ENCODE measurements at places on chromosomes 11 and 22.
A peak's percentile ranks its signal among the peaks of the same experiment; 100 is the strongest.

DNA sequence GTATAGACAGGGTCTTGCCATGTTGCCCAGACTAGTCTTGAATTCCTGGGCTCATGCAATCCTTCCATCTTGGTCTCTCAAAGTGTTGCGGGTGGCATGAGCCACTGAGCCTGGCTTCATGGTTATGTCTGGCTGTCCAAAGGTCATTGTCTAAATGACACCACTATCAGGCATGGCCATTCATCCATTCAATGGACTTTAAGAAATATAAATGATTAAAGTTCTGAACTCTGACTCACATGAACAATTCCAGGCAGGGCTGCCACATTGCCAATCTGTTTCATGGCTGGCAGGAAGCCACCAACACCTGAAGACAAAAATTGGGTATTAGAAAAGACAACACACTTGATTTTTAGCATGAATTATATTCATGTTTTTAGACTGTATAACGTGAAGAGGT, 4.1 kb downstream of the RTCB start:
- no peak for DNase-seq

GRCh38 chr11:46335890-46336562, 11.2 kb upstream of the DGKZ start:
- DNase-seq, result no peak

DNA sequence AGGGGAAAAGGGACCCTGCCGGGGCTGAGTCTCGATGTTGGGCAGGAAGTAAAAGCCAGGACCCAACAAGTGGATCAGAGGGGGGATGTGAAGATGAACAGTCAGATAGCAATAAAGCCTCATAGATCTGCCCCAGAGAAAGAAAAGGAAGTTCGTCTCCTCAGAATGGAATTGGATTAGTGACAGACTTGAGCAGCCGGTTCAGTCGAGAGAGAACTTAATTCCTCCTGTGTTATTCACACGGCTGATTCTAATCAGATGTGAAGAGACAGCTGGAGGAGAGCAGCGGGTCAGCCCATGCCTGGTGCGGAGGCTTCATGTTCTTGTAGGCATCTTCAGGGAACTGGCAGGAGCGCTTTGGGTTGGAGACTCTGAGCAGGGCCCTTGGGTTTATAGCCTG, 29.3 kb upstream of the CABP7 start:
- DNase-seq, result no peak

- DNase-seq, result peak; percentile 20
Observed at GRCh38 chr11:9313648-9314290, 624 bp downstream of the TMEM41B start.

GRCh38 chr11:72833811-72834493, 19.7 kb downstream of the ATG16L2 start:
- no peak for DNase-seq

DNA sequence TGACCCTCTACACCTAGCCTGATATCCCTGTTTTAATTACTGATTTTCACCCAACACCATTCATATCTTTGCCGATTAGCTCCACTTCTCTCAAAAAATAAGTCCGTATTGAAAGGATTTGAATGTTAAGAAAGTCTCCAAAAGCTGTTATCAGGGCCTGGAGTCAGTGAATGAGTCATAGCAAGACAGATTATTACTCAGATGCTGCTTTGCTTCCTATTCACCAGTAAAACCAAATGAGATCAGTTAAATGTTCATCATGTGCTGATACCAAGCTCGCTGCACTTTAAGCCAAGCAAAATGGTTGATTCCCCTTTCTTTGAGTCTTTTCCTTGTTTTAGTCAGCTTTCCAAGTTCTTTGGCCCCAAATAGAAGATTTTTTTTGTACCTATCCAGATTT, 228.4 kb downstream of the FAT3 start:
- DNase-seq, result no peak

GRCh38 chr22:16917144-16918003, 90.6 kb downstream of the GAB4 start:
- DNase-seq, result peak; percentile 42

DNA sequence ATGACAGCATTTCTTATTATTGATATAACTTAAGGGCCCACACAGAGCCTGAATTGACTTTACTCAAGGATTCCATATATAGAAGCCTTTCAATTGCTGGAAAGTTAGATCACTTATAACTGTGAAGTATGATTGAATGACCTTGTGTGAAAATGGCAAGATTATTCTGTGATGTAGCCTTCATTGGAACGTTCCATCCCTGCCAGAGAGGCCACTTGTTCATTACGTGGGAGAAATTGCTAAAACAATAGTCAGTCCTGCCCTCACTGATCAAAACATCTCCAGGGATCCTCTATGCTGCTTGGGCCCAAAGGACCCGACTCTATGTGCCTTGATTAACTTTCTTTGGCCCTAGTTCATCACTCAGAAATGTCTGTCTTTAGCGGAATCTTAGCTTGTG, 159.5 kb upstream of the BLID start:
- DNase-seq, result no peak

- no peak for DNase-seq
Observed at GRCh38 chr11:121715405-121715804, 262.6 kb upstream of the SORL1-AS1 start.

- DNase-seq, result no peak
Observed at GRCh38 chr11:117898059-117898458, 21.6 kb upstream of the FXYD6 start.

- no peak for DNase-seq
Observed at GRCh38 chr22:50087646-50088045, 2.2 kb upstream of the MOV10L1 start.

GRCh38 chr11:78112582-78113275, 26.7 kb downstream of the ALG8 start:
- no peak for DNase-seq

DNA sequence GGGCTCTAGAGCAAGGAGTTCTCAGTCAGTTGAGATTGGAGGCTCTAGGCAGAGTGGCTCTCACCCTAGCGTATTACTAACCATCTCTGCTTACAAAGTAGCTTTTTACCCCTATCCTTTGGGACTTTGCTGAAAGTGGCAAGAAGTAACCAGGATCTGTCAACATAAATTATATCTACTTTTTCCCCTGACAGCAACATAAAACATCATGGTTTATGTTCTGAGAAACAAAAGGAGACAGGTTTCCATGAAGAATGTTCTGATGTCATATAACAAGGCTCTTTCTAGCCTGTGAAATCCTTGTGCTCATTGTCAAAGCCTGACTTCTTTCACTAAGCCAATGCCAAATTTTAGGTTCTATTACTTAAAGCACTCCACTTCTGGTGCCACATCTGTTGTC, 7.2 kb upstream of the EIF3M start:
- DNase-seq, result no peak

- no peak for DNase-seq
Observed at GRCh38 chr11:22477312-22477711, 139.1 kb downstream of the SLC17A6 start.

DNA sequence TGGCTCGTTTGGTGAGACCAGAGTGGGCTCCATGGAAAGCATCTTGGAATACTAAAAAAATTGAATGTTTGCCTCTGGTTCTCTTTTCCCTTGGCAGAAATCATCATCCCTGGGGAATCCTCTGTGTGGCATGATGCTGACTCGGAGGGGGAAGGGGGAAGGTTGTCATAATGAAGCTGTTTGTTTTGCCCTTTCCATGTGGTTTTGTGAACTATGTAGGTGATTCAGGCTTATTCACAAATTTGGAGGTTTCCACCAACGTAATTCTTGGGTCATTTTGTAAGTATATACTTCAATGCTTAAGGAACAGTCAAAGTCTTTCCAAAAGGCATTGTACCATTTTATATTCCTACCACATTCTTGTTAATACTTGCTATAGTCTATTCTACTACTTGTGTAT, 754.0 kb upstream of the FAT3 start:
- DNase-seq, result no peak

DNA sequence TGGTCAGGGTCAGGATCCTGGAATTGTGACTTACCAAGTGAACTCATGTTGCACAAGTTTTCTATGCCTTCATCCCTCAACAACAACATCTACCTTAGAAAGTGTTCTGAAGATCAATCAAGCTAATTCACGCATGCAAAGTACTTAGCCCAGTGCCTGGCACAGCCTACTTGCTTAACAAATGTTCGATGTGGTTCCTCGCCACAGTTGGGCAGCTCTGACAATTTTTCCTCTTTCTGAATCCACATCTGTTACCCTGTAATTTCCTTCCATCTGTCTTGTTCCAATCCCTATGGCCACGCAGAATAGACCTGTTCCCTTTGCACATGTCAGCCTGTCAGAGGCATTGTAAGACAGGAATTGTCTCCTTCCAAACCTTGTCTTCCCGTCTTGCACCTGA, 1415.2 kb downstream of the TBC1D22A start:
- DNase-seq, result no peak
